ENCODE measurements at places on chromosomes 1 and 21. TPM values are rescaled to one million over a fixed set of nuclear protein-coding genes. Genes with fewer than 3 reads are reported as not detected.

DNA sequence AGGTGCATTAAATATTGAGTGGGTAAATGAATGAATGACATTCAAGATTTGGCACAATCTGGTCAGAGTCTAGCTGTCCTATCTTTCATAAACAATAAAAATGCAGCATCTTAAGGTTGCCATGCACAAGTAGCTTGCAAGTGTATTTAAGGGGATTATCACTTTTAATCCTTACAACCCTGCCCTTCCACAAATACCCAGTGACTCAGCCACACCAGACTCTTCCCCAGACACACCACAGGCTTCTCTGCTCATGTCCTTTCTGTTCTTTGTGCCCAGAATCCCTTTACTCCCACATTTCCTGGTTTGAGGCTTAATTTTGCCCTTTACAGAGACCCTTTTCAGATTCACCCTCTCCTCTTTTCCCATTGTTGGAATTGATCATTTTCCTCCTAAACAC, 59.8 kb downstream of the KIRREL1 start:
- no peak for DNase-seq

DNA sequence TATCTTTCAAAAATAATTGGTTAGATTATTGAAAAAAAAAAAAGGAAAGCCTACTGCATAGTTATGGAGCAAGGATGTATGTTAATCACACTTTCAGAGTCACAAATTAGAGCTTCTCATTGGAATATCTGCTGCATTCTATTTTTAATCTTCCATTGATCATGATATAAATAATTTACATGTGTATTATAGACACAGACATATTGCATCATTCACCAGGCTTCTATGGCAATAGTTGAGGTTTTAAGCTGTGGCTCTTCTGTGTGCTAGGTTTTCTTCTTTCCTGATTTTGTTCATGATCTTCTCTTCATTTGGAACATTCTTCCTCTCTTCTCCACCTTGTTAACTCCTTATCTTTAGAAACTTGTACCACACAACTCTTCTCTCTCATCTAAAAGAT, 123.2 kb upstream of the HMCN1 start:
- no peak for DNase-seq

- DNase-seq: no peak
These were observed 22.5 kb downstream of the SESN2 start for GRCh38 chr1:28281608-28282425.

DNA sequence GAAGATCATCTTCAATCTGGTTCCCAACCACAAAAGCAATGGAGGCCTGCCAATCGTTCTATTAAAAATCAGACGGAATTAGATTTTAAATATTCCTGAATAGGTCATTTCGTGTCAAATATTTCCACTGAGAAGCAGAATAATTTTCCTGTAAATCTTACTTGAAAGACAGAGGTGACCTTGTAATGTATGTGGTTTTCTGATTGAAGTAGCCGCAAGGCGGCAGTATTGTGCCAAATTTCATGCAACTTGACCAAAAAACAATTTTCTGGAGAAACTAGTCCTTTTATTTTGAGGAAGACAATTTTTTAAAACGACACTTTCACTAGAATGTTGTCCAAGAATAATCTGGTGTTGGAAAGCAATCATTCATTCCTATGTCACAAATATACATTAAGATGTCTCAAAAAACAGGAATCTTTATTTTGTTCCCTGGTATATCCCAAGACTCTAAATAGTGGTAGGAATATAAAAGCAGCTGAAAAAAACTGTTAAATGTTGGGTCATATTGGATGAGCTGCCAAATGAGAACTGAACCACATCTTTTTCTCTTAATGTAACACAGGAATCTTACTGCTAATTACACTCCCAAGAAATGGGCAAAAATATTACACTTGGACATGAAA, 33.6 kb downstream of the SPAG17 start:
- DNase-seq: peak; percentile 67

GRCh38 chr1:180936110-180937011, 23.7 kb downstream of the KIAA1614 start:
- no peak for DNase-seq

DNA sequence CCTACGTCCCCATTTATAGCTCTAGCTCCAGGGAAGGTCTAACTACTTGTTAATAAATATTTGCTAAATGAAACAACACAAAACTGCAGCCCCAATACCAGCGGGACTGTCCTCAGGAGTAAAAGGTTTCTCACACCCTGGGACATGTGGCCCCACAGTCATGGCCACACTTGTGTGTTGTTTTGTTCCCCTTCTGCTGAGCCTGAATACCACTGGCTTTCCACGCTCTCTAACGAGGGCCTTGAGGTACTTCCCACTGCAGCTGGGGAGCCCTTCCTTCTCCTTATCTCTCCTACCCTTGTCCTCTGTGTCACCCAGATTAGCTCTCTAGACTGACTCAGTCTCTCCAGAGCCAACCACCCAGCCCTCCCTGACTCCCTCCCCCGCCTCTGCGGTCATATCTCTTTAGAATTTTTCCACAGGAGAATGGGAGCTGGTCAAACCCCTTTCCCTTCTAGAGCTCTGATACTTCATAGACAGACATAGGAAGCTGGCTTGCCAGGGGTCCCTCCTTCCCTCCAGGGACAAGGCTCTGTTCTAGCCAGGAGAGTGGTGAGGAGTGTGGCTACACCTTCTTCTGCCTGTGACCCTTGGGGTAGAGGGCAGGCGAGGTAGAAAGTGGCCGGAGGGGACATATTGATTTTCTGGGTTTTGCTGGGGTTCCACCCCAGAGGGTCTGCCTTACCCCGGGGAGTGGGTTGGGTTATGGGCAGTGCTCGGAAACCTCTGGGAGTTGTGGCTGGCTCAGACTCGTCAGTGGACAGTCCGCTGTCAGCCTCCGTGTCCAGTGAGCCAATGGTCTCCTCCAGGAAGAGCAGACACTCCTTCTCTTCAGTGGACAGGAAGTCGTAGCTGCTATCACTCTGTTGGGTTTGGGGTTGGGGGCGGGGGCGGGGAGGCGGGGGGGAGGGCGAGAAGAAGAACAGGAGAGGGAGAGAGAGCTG, 8.1 kb downstream of the C1orf116 start:
- DNase-seq: no peak

- peak; percentile 53 for DNase-seq
These were observed 41.2 kb downstream of the DPT start for GRCh38 chr1:168687816-168688215.

DNA sequence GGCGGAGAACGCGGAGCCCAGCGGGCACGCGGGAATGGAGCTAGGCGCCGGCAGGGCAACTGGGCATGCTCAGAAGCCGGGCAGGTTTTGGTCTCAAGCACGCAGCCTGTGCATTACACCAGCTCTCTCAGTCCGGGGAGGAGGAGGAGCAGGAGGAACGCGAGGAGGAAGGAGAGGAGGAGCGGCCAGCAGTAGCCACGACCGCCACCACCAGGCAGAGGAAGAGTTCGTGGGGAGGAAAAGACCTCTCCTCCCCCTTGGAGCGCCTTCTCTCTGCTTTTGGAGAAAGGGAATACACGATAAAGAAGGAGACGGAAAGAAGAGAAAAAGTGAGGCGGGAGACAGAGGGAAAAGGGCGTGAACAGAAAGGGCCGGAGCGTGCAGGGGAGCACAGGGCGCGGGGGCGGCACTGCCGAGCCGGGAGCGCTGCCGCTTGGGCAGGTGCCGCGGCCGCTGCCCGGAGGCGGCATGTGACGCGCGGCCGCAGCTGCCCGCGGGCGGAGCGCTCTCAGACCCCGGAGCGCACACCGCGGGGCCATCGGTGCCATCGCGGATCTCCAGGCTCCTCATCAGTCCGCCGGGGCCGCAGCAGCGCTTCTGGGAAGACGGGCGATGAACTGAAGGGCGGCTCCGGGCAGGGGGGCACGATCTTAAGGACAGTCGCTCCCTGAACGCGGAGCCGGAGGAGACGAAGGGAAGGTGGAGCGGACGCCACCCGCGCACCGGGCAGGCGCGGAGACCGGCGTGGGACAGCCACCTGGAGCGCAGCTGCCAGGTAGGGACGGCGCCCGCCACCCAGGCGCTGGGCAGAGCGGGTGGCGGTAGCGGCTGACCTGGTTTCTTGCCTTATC, at the start of gene CHRM3:
Gene CHRM3 (plus strand): TSS at position 116 of the 851 bp plus-strand sequence. CDS start 520,884 bp downstream, outside the sequence.
- DNase-seq: peak; percentile 88

The GJB5 gene
- not detected for total RNA-seq

DNA sequence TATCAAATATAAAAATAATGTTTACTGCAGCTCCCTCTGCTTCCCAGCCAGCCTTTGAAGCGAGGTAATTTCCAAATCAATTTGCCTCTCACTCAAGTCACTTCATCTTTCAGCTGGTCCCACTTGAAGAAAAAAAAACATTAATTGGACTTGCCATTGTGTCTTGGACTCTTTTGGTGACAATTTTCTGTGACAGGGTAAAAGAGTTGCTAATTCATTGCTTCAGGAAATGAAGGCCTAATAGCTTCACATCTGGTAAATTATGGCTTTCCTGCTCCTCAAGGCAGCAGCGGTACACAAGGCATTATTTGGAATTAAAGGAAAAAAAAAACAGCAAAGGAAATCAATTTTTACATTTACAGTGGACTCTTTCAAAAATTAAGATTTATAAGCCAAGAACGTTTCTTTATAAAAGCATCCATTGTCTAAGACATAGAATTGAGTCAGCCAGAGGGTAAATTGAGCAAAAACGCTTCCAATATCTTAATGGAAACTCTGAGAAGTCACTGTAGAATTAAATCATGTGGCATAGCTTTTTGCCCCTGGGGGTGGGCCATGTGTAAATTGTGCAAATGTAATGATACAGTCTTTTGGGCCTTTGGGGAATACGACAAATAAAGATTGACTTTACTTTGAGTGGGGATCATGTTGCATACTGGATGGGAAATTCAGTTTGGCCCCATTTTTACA, 102.5 kb downstream of the LYPLAL1 start:
- DNase-seq: no peak

The DNAI4 gene
- total RNA-seq: 26.8 TPM

The ASCL5 gene
- not detected for total RNA-seq

DNA sequence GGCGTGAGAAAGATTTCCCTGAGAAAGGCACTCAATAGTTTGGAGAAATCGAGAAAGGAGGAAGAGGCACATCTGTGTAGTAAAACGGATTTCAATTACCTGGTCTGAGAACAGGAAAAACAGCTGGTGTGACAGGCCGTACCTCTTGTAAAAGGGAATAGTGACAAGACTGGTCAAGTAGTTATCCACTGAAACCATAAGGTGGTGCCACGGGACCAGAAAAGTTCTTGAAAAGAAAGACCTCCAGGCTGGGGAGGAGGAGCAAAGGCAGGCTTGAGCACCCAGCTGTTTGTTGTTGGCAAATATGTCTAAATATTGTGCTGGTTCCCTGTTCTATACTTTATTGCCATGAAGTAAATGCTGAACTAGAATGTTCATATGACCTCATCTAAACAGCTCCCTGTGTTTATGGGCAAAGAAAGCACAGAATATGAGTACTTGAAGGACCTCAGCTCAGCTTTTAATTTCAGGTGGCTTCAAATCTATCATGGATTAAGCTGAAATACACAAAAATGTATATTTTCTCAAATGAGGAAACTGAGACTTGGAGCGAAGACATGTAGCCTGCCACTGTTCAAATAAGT, 4.0 kb downstream of the HAO2 start:
- no peak for DNase-seq

- DNase-seq: no peak
These were observed 278.0 kb downstream of the BRINP2 start for GRCh38 chr1:177448652-177449357.

- no peak for DNase-seq
These were observed 27.8 kb downstream of the SDC3 start for GRCh38 chr1:30880678-30881318.

The POU3F1 gene
- total RNA-seq: not detected

DNA sequence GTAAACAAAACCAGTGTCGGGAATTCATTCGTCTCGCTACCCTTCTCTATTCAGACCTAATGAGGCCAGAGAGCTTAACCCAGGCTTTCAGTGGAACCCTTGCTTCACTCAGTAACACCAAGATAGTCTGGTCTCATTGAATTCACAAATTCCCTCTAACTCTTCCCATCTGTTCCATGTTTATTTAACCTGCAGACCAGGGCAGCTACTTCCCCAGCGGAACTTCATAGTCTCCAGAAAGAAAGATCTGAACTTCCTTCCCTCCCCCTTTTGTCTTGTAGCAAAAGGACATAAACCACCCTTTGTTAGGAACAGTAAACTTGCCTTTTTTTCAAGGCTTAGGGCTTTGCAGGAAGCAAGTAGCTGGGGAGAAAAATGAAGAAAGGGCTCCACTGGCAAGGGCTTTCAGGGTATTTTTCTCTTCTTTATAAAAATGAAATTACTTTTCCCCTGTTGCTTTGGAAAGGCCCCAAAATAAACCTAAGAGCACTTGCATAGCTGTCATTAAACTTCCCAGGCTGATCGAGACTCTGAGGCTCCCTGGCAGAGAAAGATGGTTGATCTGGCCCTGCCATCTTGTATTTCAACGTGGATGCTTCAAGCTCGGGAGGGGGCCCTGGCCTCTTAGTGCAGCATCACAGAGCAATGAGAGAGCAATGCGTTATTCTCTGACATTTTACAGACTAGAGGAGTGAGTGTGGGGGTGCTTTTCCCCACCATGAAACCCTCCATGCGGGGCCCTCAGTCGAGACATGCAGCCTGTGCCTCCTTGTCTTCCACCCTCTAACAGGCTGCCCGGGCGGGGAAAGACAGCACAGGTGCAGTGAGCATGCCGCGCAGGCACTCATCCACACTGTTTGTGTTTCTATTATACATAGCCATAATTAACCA, 30.0 kb downstream of the MIS18A start:
- DNase-seq: peak; percentile 82

The FTCD gene
- total RNA-seq: 51.6 TPM

DNA sequence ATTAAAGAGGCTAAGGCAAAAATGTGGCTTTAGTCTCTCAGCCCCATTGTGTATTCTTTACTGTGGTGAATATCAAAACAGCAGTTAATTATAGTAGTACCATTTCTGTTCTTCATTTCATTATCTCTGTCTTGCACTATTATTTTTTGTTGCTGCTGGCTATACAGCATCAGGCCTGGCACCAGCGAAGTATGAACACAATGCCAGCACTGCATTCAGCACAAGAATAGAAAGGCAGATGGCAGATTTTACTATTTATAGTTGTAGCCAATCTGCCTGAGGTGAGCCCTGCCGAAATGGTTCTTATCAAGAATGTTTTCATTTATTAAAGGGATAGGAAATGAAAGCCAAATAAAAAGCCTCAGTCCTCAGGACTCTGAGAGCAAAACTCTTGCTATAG, 72.1 kb downstream of the GPR52 start:
- DNase-seq: no peak

- no peak for DNase-seq
These were observed 158.8 kb downstream of the URB2 start for GRCh38 chr1:229784834-229785233.

GRCh38 chr1:38038861-38039260, 7.7 kb downstream of the POU3F1 start:
- no peak for DNase-seq

The CITED4 gene
- total RNA-seq: 78.6 TPM

- DNase-seq: no peak
These were observed 287.8 kb upstream of the USP25 start for GRCh38 chr21:15441992-15442391.

GRCh38 chr1:203281851-203282661, 23.3 kb upstream of the BTG2 start:
- DNase-seq: peak; percentile 77
